ENCODE measurements at places on chromosomes 16 and 17.

GRCh38 chr17:3892095-3892998 lies 506 bp downstream of the CAMKK1 start:
- DNase-seq, result peak; percentile 55

GRCh38 chr17:66520999-66521398 lies 218.6 kb downstream of the PRKCA start:
- no peak for DNase-seq

- peak; percentile 39 for DNase-seq
Observed at GRCh38 chr16:87780385-87780989, 14.7 kb upstream of the KLHDC4 start.

GRCh38 chr17:64110379-64111152 lies 19.4 kb downstream of the ERN1 start:
- no peak for DNase-seq

GRCh38 chr17:65457635-65458257 lies 103.7 kb downstream of the AXIN2 start:
- DNase-seq, result no peak

- no peak for DNase-seq
Observed at GRCh38 chr17:12463102-12463501, 202.6 kb upstream of the MYOCD start.

GRCh38 chr17:21369395-21369794 lies 6.8 kb upstream of the KCNJ12 start:
- no peak for DNase-seq
